Osteoblast (primary cell): ENCODE measurements at places on chromosomes 7 and 10. TPM values are rescaled to one million over a fixed set of nuclear protein-coding genes. Genes with fewer than 3 reads are reported as not detected.

SPDYE11 gene
- total RNA-seq = not detected in 2 replicates

RBM20 gene
- total RNA-seq = under 0.01 TPM in 1 of 2 replicates, not detected in the other

- no peak for DNase-seq
Observed at GRCh38 chr7:108614896-108615295, 45.2 kb downstream of the DNAJB9 start.

DNA sequence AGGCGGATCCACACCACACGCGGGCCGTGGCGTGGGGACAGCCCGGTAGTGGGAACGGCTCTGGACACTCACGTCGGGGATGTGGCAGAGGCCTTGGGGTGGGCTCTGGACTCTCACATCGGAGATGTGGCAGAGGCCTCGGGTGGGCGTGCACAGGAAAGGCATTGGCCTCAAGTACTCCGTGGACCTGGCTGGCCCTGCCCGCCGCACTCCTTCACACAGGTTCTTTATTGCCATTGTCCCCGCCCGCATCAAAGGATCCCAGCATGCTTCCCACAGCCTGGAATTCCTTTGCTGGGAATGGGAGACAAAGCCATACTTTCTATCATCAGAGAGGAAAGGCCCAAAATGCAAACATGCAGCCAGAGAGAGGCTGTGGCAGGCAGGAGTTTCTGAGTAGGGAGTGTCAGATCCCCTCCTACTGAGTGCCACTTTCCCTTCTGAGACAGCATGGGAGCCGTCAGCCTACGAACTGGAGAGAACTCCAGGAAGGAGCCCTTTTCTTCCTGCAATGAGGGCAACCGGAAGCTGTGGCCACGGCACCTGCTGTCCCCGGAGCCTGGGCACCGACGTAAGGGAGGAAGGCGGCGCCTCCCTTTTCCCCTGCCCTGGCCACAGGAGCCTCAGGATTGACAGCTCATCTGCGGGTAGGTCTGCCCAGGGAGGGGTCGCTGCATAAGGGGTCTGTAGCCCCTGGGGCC, 51.5 kb downstream of the RBM17 start:
- DNase-seq = no peak
